ENCODE measurements at places on chromosomes 12 and 14. TPM values are rescaled to one million over a fixed set of nuclear protein-coding genes. Genes with fewer than 3 reads are reported as not detected.

TSPAN19 gene
- not detected for polyA plus RNA-seq

LRTM2 gene
- polyA plus RNA-seq, result not detected

NT5DC3 gene
- polyA plus RNA-seq, result 4.4 TPM

DNA sequence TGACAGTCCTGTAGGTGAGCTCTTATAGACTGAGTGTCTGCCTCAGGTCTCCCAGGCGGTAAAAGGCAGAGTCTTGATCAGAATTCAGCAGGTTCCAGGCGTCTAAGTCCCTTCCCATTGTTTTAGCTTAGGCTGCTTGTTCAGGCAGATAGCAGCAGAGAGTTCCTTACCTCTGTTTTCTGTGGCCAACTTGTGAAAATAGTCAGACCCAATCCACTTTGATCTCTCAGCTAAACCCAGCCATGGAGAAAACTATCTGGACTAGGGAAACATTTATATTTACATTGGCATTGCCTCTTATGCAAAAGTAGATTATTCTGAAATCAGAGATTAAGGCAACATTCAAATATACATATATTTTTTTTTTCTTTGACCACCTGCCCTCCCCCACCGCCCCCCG is 21.4 kb downstream of the CCDC62 start:
- no peak for DNase-seq

GRCh38 chr12:108638141-108638827 is 4.6 kb upstream of the SELPLG start:
- no peak for DNase-seq
